NCI-H446 treated with DMSO at 0.1 percent for 48 hours (cell line): ENCODE measurements at places on chromosomes 4 and X.

- no peak for DNase-seq
These were observed 678 bp downstream of the DNAAF6 start for GRCh38 chrX:107207089-107207488.

DNA sequence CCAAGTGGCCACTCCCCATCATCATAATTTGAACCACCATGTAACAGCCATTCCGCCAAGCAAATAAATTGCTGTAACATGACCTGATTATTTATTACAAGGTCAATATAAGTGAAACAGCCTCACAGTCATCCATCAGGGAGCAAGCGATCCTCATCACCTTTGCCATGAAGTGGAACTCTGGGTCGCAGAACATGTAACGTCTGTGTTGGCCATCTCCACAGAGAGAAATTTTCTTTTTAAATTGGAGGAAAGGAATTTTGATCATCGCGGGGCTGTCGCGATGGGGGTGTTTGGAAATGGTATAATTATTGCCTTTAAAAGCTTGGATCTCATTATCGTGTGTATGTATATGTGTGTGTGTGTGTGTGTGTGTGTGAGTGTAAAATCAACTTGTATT lies 90.2 kb downstream of the SHOX start:
- DNase-seq = no peak

- DNase-seq = no peak
These were observed 339 bp downstream of the CUL4B start for GRCh38 chrX:120560405-120560841.

GRCh38 chrX:52270453-52271116 lies 85.9 kb downstream of the MAGED4 start:
- no peak for DNase-seq

- DNase-seq = no peak
These were observed 166.8 kb downstream of the AFAP1 start for GRCh38 chr4:7772711-7773385.
